NCI-H1105 (cell line): ENCODE measurements at places on chromosomes 7 and 10.

DNA sequence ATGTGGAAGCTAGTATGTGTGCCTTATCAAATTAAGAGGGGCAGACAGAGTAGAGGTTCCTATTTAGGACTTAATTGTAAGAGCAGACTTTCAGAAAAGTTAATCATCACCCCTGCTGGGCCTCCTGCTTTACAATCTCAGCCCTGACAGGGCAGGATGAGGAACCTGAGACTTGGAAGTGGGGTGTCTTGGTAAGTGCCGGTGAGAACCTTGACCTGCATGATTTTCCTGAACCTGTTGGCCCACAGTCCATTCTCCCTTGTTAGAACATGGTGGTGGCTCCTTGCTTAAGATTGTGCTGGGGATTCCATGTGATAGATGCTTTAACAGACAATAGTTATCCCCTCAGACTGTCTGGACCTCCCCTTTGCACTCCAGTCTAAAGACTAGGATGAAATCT lies 141.7 kb upstream of the TMEM72 start:
- no peak for DNase-seq

- DNase-seq: no peak
Measured at GRCh38 chr10:10363217-10363616, 654.5 kb upstream of the CELF2 start.

- no peak for DNase-seq
Measured at GRCh38 chr7:78198756-78199155, 400.2 kb downstream of the PHTF2 start.

GRCh38 chr7:152511736-152512135 lies 75.9 kb upstream of the KMT2C start:
- no peak for DNase-seq

DNA sequence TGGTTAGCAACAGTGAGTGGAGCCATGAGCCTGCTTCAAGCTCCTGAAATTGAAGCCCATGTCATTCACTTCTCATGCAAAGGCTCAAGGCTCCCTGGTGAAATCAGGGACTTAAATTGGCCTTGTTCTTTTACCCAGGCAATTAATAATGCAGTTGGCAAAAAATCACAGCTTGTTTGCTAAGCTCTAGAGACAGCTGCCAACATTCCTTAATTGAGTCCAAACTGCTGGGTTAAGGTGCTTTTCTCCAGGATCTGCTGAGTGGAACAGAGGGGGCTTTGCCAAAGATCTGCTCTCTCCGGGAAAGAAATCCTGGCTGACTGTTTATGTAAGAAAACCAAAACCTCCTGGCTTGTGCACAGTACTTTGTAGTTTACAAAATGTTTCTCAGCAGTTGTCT lies 257.6 kb upstream of the GHITM start:
- DNase-seq: peak; percentile 17

DNA sequence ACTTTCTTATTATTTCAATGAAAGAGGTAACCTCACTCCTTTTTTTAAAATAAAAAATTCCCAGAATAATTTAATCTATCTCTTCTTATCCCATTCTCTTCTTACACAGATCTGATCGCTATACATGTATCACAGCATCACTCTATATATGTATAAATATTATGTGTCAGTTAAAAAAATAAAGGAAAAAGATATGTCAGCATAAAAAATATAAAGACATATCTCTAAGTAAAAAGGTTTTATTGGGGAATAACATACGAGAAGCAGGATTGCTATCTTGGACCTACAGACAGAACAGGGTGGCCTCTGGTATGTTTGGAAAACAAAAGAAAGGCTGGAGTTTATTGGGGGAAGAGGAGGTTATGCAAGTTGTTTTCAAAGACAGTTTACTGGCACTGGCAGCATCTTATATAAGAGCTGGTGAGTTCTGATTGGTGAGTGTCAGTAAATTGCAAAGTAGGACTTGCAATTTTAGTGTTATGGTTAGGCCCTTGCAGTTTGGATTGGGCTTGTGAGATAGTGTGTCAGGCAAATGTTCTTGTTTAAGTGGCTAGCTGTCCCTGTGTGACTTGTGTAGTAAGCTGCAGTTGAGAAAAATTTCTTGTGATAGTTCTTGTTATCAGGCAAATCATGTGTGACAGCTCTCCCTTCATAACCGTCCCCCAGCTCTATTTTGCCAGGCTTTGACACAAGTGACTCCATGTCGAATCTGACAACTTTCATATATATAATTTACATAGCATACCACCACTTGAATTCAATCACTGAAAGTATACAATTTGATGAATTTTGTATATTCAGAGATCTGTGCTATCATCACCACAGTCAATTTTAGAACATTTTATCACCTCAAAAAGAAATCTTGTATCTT lies 118.2 kb downstream of the HBP1 start:
- no peak for DNase-seq

- DNase-seq: no peak
Measured at GRCh38 chr10:102519246-102519825, 15.6 kb downstream of the SUFU start.

- DNase-seq: peak; percentile 77
Measured at GRCh38 chr7:97064972-97065587, 40.4 kb upstream of the DLX5 start.

DNA sequence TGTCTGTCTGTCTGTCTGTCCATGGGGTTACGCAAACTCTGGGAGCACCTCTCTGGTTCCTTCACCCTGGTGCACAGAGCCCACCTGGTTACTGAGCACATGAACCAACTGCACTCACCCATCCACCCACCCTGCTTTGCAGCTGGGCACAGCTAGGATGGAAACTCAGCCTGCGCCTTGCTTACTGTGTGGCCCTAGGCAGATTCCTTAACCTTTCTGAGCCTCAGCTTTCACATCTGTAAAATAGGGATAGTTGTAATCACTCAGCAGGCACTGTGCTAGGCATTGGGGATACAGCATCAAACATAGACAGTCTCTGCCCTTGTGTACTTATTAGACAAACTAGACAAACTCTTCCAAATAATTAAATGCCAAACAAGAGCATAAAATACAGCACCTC lies 21.8 kb upstream of the INMT start:
- no peak for DNase-seq

GRCh38 chr10:14481014-14481413 lies 150.3 kb upstream of the FRMD4A start:
- DNase-seq: no peak

DNA sequence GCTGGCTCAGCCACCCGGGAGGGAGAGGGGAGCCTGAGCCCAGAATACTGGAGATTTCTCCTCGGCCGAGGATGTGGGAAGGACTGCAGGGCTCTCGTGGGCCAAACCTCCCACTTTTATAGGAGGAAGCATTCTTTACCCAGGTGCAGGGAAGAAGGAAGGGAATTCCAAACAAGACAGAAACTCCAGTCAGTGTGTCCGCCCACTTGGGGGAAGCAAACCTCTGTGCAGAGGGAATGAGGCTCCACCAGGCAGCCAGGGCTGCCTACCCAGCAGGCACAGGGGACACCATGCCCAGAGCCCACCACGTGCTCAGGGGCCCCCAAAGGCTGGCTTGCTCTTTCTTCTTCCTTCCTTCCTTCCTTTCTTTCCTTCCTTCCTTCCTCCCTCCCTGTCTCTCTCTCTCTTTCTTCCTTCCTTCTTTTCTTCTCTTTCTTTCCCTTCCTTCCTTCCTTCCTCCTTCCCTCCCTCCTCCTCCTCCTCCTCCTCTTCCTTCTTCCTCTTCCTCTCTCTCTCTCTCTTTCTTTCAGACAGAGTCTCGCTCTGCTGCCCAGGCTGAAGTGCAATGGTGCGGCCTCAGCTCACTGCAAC lies 15.4 kb upstream of the FZD9 start:
- no peak for DNase-seq

GRCh38 chr10:131280101-131280500 lies 31.4 kb downstream of the TCERG1L start:
- no peak for DNase-seq

DNA sequence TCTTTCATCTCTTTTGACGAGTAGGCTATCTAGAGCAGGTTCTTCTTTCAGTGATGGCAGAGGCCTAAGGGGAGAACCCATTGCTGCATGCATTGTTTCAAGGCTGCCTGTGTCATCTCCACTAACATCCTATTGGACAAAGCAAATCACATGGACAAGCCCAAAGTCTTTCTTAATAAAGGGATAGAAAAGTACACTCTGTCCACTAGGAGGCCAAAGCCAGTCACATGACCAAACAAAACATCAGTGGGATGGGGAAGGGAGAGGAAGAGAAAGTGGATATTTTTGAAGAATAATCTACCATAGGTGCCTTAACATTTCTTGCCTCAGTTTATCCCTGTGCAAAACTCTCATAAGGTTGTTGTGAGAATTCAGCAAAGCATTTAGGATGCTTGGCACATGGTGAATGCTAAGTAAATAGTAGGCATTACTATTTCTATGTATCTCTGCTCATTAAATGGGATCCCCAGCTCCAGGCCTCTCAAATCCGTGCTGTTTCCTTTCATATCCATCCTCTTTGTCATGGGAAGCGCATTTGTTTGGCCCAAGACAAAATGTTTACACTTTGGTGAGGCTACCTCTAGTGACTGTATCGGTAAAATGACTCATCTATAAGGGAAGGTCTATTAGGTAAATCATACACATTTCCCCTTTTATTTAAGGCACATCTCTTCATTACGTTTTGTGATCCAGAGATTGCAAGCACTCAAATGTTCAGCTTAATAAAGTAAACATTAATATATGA lies 16.7 kb upstream of the CADPS2 start:
- DNase-seq: no peak

- DNase-seq: no peak
Measured at GRCh38 chr7:44970523-44971051, 8.2 kb downstream of the MYO1G start.
